Right cardiac atrium (tissue), 5 donors: ENCODE measurements at places on chromosomes 12 and 14.
A peak's percentile ranks its signal among the peaks of the same experiment; 100 is the strongest.

DNA sequence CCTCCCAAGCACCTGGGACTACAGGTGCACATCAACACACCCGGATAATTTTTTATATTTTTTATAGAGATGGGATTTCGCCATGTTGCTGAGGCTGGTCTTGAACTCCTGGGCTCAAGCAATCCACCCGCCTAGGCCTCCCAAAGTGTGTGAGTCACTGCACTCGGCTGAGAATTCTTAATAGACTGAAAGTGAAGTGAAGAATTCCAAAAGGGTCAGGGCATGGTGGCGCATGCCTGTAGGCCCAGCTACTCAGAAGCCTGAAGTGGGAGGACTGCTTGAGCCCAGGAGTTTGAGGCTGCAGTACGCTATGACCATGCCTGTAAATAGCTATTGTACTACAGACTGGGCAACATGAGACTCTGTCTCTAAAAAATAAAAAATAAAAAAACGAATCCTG lies 43.7 kb downstream of the TCHP start:
- DNase-seq, result no peak

DNA sequence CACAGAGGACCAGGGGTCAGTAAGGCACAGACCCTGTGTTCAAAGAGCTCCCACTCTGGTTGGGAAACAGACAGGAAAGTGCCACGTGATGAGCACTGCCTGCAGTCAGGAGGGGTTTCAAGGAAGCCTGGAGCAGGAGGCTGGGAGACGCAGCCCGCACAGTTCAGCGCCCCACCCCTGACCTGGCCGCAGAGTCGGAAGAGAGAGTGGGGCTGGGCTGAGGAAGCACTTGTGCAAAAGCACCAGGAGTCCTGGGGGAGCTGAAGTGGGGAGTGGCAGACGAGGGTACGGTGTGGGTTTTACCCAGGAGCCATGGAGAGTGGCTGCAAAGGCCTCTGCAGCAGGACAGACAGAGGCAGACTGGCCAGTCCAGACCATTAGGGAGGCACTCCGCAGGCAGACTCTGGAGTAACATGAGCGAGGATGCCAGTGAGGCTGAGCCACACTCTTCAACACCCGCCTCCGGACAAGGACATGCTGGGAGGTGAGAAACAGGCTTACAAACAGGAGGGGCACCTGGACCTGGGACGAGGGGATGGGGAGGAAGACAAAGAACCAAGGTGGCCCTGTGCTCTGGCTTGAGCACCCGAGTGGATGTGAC lies 85.7 kb upstream of the GPR68 start:
- no peak for DNase-seq

DNA sequence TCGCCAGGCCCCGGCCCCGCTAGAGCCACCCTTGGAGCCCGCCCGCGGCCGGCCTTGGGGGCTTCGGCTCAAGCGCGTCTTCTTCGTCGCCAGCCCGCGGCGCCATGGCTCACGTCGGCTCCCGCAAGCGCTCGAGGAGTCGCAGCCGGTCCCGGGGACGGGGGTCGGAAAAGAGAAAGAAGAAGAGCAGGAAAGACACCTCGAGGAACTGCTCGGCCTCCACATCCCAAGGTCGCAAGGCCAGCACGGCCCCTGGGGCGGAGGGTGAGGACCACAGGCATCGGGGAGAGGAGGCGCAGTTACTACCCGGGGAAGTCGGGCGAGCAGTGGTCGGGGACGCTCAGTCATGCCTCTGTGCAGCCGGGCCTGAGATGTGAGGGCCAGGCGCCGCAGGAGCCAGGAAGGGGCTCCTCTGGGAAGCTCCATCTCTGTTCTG lies 573 bp downstream of the ARL6IP4 start:
- peak; percentile 50 for DNase-seq

- no peak for DNase-seq
These were observed 1.5 kb downstream of the FBLN5 start for GRCh38 chr14:91945751-91946621.

DNA sequence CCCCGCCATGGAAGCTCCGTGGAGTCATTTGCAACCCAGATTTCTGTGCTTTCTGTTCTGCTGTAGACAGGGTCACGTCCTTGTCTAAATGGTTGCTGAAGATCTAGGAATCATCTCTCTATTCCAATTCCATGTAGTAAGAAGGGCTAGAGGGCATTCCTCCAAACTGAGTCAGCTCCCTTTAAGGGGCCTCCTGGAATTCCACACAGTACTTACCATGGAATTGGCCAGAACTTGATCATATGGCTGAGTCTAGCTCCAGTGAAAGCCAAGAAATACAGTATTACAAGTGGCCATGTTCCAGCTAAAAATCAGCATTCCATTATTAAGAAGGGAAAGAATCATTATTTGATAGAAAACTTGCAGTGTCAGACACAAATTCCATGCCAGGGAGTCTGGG lies 171.9 kb downstream of the PRKCH start:
- no peak for DNase-seq

GRCh38 chr14:103020271-103021170 lies 36.8 kb downstream of the CDC42BPB start:
- no peak for DNase-seq

- DNase-seq, result no peak
These were observed 201.7 kb downstream of the STXBP6 start for GRCh38 chr14:24848102-24848790.

- DNase-seq, result no peak
These were observed 23.2 kb upstream of the LYZ start for GRCh38 chr12:69324797-69325466.

DNA sequence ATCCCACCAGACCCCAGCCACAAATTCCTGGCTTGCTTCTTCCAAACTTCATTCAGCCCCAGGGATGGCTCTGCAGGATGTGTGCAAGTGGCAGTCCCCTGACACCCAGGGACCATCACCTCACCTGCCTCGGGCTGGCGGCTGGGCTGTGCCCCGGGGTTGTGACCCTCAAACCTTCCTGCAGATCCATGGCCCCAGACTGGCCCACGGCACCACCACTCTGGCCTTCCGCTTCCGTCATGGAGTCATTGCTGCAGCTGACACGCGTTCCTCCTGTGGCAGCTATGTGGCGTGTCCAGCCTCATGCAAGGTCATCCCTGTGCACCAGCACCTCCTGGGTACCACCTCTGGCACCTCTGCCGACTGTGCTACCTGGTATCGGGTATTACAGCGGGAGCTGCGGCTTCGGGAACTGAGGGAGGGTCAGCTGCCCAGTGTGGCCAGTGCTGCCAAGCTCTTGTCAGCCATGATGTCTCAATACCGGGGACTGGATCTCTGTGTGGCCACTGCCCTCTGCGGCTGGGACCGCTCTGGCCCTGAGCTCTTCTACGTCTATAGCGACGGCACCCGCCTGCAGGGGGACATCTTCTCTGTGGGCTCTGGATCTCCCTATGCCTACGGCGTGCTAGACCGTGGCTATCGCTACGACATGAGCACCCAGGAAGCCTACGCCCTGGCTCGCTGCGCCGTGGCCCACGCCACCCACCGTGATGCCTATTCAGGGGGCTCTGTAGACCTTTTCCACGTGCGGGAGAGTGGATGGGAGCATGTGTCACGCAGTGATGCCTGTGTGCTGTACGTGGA lies at the start of gene PSMB11:
PSMB11 (plus strand) TSS at position 51 of the 804 bp plus-strand sequence; CDS start at position 65, 14 bp downstream.
- DNase-seq, result no peak

DNA sequence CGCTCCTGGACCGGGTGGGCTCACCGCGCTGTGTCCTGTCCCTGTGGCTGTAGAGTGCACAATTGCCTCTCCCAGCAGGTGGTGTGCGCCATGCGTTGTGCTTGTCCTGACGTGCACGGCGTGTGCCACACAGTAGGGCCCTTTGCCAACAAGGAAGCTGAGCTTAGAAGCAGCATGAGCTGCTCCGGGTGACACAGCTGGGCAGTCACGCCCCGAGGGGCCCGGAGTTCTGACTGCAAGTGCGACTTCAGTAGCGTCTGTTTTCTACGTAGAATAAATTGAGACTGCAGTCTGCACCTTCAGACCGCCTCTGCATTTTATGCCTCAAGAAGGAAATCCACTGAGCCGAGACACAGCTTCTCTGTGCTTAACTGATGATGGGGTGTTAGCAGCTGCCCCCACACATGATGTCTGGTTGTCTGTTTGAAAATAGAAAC lies 81.6 kb downstream of the ADGRD1 start:
- DNase-seq, result peak; percentile 71

GRCh38 chr14:25431211-25432076 lies 381.5 kb upstream of the STXBP6 start:
- no peak for DNase-seq

DNA sequence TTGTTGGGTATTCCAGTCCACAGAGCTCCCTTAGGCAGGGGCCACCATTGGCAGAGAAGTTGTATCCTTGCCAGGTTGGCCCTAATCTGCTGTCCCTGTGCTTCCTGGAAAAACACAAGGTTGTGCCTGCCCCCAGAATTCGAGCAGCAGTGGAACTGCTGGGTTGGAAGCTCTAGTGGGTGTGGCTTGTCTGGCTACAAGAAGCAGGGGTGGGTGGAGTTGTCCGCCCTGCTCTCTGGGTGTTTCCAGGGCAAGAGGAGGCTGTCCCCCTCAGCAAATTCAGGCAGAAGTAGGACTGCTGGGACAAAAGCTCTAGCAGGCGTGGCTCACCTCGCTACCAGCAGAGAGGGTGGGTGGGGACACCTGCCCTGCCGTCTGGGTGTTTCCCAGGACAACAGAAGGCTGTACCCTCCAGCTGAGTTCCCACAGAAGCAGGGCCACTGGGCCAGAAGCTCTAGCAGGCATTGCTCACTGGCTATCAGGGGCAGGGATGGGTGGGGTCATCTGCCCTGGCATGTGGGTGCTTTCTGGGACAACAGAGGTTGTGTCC lies 72.8 kb upstream of the NPAS3 start:
- DNase-seq, result peak; percentile 49

GRCh38 chr14:33534632-33535031 lies 416.2 kb downstream of the EGLN3 start:
- no peak for DNase-seq

DNA sequence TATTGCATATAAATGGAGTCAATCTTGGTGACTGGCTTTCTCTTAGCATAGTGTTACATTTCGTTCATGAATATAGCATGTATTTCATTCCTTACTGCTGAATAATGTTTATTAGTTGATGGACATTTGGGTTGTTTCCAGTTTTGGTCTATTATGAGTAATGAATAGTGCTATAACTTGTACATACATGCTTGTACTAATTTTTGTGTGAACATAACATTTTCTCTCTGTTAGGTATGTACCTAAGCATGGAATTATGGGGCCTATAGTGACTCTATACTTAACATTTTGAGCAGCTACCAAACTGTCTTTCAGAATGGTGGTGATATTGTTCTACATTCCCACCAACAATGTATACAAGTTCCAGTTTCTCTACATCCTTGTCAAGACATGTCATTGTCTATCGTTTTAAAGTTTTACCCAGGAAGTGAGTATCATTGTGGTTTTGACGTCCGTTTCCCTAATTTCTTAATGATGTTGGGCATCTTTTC lies 23.1 kb downstream of the ATP2A2 start:
- DNase-seq, result no peak

- DNase-seq, result no peak
These were observed 201.2 kb downstream of the NTF3 start for GRCh38 chr12:5633106-5633505.

GRCh38 chr12:31000751-31001150 lies 72.9 kb upstream of the DDX11 start:
- peak; percentile 3 for DNase-seq

GRCh38 chr12:15540469-15540872 lies 218.2 kb downstream of the PTPRO start:
- no peak for DNase-seq

DNA sequence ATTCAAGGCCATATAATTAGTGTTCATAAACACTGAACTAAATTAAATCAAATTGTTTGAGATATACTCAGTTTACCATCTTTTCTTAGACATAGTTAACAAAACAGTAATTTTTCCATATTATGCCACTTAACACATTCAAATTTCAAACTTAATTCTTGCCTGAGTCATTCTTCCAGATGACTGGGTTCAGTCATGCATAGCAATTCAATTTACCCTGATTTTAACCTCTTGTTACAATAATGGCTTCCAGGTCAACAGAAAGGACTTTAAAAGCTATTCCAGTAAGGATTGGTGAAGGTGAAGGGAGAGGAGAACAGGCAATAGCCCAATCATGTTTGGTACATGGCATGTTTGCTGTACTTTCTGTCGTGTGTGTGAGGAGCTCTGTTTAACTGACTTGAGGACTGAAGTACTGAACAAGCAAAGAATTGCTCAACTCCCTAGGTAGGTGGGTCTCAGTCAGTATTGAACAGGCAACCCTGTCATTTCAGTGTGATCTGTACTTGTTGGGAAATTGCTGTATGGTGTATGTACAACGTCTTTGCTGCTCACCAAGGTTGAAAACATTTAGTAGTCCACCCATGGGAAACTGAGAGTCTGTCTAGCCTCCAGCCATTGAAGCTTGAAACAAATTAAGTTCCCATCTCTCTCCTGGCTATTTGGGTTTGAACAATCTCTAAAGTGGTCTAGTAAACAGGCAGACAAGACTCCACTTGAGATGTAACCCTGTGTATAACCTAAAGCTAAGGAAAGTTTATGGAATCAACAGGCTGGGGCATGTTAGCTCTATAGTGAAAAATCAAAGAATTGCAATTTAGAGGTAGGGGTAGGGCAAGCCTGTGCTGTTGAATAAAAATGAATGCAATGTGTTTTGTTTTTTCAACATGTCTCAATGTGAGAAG lies 327.2 kb downstream of the BTG1 start:
- DNase-seq, result no peak

DNA sequence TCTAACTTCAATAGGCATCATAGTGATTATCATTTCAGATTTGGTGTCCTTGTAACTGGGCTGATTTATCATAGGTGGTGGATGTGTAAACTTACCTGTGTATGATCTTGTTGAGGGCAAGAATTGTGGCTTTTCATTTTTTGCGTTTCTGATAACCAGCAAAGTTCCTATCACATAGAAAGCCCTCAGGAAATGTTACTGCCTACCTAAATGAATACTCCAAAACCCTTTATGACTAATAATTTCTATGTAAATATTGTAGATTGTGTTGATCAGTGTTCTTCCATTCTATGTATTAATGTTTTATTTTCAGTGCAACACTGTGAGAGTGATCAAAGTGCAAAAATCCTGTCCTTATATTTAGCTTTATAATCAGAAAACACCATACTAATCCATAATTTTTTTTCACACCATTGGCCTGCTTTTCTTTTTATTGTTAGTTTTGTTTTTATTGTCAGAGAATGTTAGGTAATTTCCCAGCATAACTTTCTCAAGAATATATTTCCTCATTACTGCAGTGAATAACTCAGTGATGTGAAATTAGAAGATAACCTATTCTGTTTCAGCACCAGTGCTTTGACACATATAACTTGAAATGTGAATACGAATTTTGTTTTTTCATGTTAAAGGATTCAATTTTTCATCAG lies 94.1 kb downstream of the GPHN start:
- no peak for DNase-seq

DNA sequence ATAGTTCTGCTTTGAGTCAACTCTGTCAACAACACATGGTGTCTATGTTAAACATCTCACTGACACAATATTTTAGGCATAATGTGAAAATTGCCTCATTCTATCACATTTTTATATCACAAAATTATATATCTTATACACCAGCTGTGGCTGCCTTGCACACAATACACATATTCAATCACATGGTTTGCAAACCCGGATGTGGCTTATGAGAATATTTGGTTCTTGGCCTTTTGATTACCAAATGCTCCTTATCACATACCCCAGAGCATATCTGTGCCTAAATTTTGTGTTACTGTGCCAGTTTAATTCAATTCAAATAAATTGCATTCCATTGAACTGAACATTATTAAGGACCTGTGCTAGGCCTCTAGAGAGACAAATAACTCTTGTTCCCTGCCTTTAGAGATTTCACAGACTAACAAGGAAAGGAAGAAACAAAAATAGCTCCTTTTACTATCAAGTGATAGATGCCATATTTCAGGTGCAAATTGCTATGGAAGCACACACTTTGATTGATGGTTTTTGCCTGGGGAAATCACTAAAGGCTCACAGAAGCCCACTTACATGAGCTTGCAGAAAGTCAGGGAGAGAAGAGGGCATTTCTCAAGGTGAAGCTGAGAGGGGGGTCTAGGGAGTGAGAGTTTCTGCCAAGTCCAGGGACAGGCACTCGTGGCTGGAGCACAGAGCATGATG lies 63.4 kb downstream of the PPP1R36 start:
- DNase-seq, result no peak
